Fibroblast of mammary gland (primary cell): ENCODE measurements at places on chromosomes 5 and 9.

- DNase-seq = no peak
These were observed 186.3 kb downstream of the NR3C1 start for GRCh38 chr5:143217065-143217803.

GRCh38 chr5:123035360-123035917, 1.1 kb downstream of the PPIC start:
- DNase-seq = peak; percentile 53

- DNase-seq = no peak
These were observed 290.4 kb downstream of the CSNK1G3 start for GRCh38 chr5:123802298-123802951.

DNA sequence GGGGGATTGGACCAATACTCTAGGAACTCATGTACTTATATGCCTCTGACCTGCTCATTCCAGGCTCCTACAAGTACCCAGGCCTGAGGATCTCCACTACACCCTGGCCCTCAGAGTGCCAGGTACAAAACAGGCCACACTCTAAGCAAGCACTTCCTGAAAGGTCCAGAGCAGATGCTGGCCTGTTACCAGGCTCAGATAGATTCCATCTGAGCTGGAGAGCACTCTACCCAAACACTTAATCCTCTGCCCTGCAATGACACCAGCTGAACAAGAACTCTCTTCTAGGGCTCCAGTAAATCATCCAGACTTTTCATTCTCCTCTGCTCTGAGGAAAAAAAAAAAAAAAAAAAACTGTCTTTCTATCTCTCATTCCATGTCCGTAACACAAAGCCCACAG, 2.9 kb downstream of the P4HA2 start:
- DNase-seq = peak; percentile 31

GRCh38 chr9:83423815-83424707, 114.1 kb downstream of the FRMD3 start:
- DNase-seq = no peak

- DNase-seq = peak; percentile 56
These were observed 5.2 kb upstream of the MGAT1 start for GRCh38 chr5:180807654-180808414.

DNA sequence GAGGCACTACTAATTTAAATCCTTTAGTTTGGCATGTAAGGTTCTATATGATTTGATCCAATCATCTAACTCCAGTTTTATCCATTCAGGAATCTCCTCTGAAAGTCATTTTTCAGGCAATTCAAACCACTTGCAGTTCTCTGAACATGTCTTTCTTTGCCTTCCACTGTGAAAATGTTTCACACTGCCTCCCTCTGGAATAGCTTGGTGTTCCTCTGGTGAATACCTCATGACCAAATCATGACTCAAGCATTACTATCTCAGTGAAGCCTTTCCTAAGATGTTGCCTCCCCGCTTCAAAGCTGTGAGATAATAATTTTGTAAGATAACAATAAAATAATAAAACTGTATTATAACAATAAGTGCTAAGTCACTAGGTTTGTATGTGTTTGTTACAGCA, 981.1 kb downstream of the DTWD2 start:
- DNase-seq = no peak

GRCh38 chr9:120862452-120862851, 14.5 kb downstream of the PHF19 start:
- no peak for DNase-seq

GRCh38 chr5:172659909-172660628, 19.0 kb downstream of the NEURL1B start:
- peak; percentile 65 for DNase-seq

- DNase-seq = no peak
These were observed 6.0 kb upstream of the SFXN1 start for GRCh38 chr5:175472378-175472777.

DNA sequence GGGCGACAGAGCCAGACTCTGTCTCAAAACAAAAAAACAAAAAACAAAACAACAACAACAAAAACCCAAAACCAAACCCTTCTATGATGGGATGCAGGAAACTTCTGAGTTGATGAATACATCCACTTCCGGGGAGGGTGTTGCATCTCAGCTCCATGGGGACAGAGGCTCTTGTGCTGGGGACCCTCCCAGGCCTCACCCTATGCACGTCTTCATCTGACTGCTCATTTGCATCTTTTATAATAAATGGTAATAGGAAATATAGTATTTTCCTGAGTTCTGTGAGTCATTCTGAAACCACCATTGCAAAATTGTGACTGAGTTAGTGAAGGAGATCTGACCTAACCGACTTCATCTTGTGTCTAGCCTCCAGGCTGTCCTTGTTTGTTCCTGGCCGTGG, 109.5 kb upstream of the SLC28A3 start:
- DNase-seq = no peak

GRCh38 chr5:178312880-178313282, 80.3 kb upstream of the PHYKPL start:
- peak; percentile 4 for DNase-seq

DNA sequence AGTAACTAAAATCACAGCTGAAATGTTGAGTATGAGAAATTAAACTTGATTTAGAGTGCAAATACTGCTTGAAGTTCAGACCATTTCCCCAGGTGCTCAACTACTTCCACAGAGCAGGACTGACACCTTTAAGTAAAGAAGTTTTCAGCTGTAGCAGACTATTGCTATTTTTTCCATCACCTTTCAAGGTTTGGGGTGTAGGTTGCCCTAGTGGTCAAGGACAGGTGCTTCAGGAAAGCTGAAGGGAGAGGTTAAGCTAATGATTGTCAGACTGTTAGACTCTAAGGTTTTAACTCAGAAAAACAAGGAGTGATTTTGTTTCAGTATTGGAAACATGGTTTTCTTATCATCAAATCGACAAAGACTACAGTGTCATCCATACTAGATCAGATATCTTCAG, 162.1 kb downstream of the CCDC192 start:
- DNase-seq = no peak

- DNase-seq = no peak
These were observed 209.9 kb upstream of the VLDLR start for GRCh38 chr9:2411459-2412215.

GRCh38 chr5:130155345-130156011, 251.2 kb downstream of the CHSY3 start:
- no peak for DNase-seq

DNA sequence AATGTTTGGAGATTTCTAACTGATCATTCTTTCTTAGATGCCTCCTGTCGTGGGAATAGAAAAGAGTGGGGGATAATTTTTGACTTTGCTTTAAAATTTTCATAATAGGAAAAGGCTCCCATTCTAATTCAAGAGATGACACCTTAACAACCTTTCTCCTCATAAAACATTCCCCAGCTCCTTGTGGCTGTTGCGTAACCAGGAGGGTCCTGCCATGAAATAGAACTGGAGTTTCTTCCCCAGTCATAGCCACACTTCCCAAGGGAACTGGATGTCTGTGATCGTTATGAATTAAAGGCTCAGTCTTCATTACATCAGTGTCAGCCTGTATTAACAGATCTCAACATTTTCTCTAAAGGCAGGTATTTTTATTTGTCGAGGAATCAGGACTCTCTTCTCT, 119.9 kb upstream of the DAP start:
- DNase-seq = no peak

DNA sequence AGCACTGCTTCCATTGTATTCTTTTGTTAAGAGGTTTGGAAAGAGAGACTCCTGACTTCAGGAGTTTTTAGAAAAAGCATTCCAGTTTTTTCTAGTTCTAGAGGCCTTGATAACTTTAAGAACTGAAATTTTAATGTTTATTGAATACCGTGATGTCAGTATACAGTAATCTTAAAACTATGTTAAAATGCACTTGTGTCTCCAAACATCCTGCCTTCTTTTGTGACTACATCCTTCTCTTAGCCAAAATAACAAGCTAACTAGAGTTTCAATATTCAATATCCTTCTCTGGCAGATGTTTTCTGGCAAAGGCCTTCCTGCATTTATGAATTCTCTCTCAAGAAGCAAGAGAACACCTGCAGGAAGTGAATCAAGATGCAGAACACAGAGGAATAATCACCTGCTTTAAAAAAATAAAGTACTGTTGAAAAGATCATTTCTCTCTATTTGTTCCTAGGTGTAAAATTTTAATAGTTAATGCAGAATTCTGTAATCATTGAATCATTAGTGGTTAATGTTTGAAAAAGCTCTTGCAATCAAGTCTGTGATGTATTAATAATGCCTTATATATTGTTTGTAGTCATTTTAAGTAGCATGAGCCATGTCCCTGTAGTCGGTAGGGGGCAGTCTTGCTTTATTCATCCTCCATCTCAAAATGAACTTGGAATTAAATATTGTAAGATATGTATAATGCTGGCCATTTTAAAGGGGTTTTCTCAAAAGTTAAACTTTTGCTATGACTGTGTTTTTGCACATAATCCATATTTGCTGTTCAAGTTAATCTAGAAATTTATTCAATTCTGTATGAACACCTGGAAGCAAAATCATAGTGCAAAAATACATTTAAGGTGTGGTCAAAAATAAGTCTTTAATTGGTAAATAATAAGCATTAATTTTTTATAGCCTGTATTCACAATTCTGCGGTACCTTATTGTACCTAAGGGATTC, 43.1 kb downstream of the NDFIP1 start:
- DNase-seq = peak; percentile 83

DNA sequence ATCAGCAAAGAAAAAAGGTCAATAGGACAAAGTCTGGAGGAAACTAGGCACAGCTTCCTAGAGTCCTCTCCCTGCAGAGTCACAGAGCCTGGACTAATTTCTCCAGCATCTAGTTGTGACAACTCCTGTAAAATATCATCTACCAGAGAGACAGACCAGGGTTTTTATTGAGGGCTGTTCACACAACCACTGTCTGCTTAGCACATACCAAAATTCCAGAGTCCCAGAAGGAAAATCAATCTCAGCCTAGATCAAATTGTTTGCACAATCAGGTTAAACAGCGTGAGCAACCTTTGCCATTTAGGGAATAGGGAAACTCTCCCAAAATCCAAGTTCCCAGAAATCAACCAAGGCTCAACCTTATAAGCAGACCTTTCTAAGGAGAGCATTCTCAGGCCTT, 190.3 kb downstream of the SYK start:
- peak; percentile 77 for DNase-seq

DNA sequence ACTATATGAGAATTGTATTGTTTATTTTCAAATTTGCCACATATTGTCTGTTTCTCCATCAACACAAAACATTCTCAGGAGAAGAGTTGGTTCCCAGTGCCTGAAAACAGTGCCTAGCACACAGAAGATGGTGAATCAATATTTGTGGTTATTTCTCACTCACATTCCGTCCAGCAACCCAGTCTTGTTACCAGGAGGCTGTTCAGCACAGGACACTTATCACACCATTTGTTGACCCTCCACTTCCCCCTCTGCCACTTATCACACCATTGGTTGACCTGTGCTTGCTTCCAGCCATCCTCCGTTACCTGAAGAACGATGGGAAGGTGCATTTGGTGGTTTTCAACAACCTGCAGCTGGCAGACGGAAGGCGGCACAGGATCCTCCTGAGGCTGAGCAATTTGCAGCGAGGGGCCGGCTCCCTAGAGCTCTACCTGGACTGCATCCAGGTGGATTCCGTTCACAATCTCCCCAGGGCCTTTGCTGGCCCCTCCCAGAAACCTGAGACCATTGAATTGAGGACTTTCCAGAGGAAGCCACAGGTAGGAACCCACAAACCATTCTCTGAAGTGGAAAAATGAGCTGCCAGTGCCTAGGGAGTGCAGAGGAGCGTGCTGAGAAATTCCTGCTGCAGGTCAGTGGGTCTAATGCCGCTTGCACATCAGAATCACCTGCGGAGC, 20.5 kb downstream of the THBS4 start:
- DNase-seq = no peak

- no peak for DNase-seq
These were observed 110.3 kb downstream of the VAV2 start for GRCh38 chr9:133881671-133882381.

DNA sequence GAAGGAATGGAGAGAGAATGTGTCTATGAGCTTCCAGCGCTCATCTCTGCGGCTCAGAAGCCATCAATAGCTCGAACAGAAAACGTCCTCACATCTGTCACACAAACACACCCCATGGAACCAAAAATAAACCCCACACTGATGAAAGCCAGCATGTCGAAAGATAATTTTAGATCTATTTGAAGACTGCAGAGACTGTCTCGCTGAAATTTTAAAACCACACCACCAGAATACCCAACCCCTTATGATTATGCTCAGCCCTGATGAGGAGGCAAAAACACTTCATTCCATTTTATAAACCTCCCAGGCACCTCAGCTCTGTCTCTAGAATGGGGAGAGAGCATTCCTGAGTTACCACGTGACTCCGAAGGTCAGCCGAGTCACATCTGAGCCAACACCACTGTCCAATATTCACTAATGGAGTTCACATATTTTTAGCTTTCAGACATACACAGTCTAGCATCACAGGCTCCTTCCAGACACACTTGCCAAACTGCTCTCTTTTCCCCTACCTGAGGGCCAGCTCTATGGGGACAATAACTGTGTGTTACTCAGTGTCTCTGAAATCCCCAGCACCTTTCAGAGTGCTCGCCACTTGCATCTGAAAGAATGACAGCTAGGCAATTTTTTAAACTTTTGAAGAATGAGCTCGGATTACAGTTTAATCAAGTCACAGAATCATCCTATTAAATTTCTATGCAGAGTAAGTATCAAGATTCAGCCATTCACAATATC, 63.2 kb downstream of the SERINC5 start:
- DNase-seq = no peak

- DNase-seq = no peak
These were observed 802.4 kb upstream of the ACO1 start for GRCh38 chr9:31582071-31582470.

DNA sequence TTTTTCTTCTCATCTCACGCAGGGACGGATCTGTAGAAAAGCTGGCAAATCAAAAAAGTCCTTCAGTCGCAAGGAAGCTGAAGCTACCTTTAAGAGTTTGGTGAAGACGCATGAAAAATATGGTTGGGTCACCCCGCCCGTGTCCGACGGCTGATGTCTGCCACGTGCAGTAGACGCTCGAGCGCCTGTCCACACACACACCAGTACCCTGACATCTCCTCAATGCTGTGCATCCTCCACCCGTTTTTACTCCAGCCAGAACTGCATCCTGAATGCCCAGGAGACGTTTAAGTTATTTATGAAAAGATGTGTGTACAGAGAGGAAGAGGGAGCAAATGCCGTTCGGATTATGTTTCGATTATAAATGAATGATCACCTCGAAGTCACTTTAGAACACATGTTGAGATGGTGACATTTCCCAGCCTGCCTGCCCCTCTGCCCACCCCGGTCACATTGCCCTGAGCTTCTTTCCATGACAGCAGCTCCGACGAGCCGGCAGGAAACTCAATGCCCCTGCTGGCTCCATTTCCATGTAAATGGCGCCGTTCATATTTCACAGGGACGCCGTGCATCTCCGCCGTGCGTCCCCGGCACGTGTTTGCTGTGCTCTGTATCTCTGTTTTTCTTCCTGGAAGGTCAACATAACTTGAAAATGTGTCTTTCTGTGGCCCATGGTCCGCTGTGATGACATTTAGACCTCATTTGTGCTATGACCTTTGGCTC, 42.7 kb downstream of the UBE2QL1 start:
- DNase-seq = no peak

GRCh38 chr9:69465473-69465872, 140.5 kb downstream of the ENTREP1 start:
- no peak for DNase-seq

- no peak for DNase-seq
These were observed 67.5 kb upstream of the S1PR3 start for GRCh38 chr9:88923653-88924288.

GRCh38 chr5:36273809-36274526, 27.7 kb downstream of the RANBP3L start:
- DNase-seq = no peak

- DNase-seq = no peak
These were observed 34.0 kb downstream of the DAPK1 start for GRCh38 chr9:87531370-87532295.

GRCh38 chr5:94159144-94159543, 417.7 kb upstream of the POU5F2 start:
- DNase-seq = no peak
